NCI-H187 (cell line): ENCODE measurements at places on chromosomes 11 and 22.

GRCh38 chr11:127193950-127194349, 193.4 kb upstream of the KIRREL3 start:
- no peak for DNase-seq

GRCh38 chr11:2074266-2074825, 64.8 kb downstream of the IGF2 start:
- DNase-seq = no peak

- DNase-seq = no peak
These were observed 618 bp downstream of the MTA2 start for GRCh38 chr11:62601122-62601371.

- no peak for DNase-seq
These were observed 902.4 kb upstream of the RAG2 start for GRCh38 chr11:37500425-37500824.

GRCh38 chr11:68941324-68942094, 37.8 kb downstream of the IGHMBP2 start:
- DNase-seq = no peak

DNA sequence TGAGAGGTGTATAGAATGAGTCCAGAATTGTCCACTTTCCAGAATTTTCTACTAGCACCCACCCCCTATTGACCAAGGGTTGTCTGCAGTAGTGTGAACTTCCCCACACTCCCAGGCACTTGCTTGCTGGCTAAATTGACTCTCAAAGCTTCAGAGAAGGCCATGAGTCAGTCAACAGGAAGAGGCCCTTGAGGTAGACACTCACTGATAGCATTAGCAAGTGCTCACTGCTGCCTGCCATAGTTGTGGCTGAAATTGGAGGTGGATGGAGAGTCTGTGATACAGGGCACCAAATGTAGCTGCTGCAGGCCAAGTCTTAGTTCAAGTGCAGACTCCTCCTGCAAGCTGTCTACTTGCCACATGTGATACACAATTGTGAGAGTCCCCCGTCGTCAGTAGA, 156.8 kb downstream of the SPON1 start:
- no peak for DNase-seq

DNA sequence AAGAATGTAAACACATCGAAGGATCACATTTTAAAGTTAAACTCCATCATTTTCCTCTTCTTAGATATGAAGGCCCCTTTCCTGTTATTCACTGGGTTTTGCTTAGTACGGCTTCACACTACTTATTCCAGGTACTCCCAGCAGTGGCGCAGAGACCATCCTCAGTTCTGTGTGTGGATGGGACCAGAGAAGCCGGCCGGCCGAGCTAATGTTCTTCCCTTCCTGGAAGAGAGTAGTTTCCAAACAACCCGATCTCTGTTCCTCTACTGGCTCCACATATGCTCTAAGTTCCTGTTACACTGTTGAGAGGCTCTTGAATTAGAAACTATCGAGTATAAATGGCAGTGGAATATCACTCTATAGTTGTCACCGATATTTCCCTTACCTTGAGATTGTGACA, 684 bp upstream of the NFRKB start:
- DNase-seq = no peak

GRCh38 chr22:50206599-50206998, 5.8 kb downstream of the SELENOO start:
- no peak for DNase-seq

- DNase-seq = no peak
These were observed 277.6 kb downstream of the NXPE2 start for GRCh38 chr11:114955923-114956322.

DNA sequence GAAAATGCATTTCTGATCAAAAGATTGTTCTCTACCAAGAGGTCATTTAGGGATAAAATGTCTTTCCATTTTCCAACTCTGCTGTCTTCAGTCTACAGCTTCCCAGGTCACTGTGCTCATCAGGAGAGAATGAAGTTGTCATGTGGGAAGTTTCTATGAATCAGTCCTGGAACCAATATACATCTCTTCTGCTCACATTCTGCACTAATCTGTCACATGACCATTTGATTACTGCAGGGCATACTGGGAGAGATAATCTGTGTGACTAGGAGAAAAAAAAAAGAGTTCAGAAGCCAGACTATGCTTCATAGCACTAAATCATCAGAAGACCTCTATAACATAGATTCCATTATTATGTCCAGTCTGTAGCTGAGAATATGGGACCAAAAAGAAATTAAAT, 611.5 kb downstream of the KCNA4 start:
- no peak for DNase-seq

DNA sequence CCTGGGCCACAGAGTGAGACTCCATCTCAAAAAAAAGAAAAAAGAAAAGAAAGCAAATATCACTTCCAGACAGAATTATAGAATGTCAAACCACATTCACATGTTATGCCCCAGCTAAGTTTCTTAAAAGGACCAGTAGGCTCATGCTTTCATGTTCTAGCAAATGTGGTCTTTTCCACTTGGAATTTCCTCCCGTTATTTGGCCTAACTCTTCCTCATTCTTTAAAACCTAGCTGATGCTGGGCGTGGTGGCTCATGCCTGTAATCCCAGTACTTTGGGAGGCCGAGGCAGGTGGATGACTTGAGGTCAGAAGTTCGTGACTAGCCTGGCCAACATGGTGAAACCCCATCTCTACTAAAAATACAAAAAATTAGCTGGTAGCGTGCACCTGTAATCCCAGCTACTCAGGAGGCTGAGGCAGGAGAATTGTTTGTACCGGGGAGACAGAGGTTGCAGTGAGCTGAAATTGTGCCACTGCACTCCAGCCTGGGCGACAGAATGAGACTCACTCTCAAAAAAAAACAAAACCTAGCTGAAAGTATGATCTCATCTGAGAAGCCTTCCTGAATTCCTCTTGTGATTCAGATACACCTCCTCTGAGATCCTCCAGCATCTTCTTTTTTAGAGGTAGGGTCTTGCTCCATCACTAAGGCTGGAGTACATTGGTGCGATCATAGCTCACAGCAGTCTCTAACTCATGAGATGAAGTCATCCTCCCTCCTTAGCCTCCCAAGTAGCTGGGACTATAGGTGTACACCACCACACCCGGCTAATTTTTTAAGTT, 50.4 kb downstream of the FCHSD2 start:
- no peak for DNase-seq
